Pancreas (tissue), 10 donors: ENCODE measurements at places on chromosomes 11 and 22. TPM values are rescaled to one million over a fixed set of nuclear protein-coding genes. Genes with fewer than 3 reads are reported as not detected.

- DNase-seq: no peak
Measured at GRCh38 chr11:36751335-36751781, 153.3 kb upstream of the RAG2 start.

GRCh38 chr22:39723899-39724351, 153.4 kb downstream of the CACNA1I start:
- no peak for DNase-seq

DNA sequence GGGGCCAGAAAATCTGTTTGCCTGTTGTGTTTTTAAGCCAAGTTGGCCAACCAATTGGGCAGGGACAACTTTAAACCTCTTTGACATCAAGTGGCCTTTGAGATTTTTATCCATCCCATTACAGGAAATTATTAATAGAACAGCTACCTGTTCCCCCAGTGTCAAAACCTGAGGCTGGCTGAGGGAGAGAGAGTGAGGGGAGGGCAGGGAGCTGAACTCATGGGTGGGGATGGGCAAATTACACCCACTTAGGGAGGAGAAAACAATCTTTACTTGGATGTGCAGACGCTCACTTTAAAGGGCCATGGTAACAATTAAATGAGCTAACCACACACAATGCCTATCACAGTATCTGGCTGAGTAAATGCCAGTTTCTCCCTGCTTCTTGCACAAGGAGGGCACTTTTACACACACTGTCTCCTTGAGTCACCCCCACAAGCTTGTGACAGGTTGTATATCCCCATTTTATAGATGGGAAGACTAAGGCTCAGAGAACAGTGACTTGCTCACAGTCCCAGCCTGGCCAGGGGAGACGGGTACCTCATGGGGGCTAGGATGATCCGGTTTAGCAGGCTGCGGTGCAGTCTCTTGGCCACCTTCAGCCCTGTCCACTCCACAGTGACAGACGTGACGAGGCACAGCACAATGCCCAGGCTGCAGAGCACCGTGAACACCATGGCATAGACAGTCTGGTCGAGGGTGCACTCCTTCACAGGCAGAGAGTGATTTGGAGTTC, 17.8 kb upstream of the KCNJ11 start:
- peak; percentile 43 for DNase-seq

MUC6 gene
- total RNA-seq: 89.6 TPM

DNA sequence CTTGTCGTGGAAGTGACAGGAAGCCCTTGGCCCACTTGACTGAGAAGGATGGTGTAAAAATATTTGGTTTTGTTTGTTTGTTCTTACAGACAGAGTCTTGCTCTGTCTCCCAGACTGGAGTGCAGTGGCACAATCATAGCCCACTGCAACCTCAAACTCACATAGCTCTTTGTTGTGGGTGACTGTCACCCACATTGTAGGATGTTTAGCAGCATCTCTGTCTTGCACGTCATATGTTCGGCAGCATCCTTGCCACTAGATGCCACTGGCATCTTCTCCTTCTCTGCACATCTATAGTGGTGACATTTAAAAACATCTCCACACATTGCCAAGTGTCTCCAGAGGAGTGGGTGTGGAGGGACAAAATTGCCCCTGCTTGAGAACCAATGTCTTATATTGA, 56.8 kb downstream of the PRR5L start:
- DNase-seq: no peak

UBQLN3 gene
- total RNA-seq: 0.18 TPM

DNA sequence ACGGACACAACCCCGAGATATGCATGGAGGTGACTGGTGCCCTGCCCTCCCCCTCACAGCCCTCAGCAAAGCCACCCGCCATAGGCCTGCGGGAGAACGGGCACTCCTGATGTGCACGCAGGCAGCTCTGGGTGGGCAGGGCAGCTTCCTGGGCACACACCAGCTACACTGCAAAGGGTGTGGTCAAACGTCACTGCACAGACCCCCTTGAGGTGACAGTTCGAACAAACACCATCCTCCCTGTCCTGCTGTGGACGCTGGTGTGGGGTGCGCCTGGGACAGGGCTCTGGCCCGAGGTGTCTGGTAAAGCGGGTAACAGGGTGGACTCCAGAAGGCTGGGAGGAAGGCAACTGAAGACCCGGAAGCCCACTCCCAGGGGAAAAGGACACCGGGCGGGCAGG, 21.9 kb upstream of the MOB2 start:
- DNase-seq: peak; percentile 51

DNA sequence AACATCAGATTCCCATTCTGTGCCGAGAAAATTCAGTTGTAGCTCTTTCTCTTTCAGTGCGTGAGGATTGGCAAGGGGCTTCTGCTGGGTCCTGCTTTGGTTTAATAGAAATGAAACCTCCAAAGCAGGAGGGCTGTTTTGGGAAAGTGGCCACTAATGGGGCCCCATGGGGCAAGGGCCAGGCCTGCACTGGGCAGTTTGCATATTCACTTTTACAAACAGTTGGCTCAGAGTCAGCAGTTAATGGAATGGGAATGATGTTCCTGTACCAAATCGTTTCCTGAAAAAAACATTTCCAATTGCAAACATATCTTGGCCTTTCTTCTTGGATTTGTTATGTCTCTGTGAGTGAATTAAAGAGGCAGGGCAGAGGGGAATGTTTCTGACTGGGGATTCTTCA, 92.1 kb downstream of the PARVA start:
- DNase-seq: no peak

DNA sequence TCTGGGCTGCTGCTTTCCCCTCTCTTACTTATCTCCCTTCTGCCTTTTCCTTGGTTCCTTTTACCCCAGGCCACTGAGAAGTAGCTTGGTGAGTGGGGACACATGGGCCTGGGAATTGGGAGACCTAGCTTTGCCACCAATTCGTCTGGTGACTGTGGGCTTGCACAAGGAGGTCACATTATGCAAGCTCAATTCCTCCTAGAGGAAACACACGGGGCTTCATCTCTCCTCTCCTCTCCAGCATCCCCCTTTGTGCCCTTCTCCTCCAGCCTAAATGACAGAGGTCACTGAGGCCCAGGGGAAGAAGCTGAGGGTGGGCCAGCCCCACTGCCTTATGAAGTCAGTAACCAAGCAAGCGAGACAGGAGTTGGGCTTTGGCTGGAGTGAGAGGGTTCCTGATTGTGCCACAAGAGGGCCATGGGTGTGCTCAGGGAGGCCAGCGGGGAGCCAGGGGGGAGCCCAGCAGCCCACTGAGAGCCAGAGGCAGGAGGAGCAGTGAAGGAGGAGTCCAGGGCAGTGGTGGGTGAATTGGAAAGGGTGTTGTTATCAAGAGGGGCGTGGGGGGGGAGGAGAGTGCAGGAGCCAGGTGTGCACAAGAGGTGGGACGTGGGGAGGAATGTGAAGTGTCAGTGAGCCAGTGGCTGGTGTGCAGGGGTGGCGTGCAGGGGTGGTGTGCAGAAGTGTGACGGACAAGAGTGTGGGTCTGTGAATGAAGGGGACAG, 2.0 kb downstream of the CLCF1 start:
- no peak for DNase-seq

- DNase-seq: no peak
Measured at GRCh38 chr22:28759861-28760560, 12.5 kb upstream of the CCDC117 start.

RAG1 gene
- total RNA-seq: 0.73 TPM

- DNase-seq: no peak
Measured at GRCh38 chr11:120562806-120563425, 51.4 kb downstream of the GRIK4 start.

DNA sequence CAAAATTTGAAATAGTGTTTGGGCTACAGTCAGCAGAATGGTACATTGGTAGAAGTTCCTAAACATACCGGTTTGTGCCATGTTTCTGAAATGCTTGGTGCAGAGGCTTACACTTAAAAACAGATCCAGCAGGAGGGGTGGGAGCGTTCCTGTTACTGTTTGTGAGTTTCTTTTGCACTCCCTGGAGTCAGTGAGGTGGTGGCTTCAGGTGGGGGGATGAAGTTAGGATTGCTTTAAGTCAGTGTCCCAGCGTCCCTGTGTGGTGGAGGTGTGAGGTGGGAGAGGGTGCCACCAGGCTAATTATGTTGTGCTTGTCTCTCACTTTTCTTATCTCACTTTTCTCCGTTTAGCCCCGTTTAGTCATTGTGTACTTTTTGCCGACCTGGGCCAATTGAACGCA, 9.7 kb downstream of the TNRC6B start:
- DNase-seq: no peak

DNA sequence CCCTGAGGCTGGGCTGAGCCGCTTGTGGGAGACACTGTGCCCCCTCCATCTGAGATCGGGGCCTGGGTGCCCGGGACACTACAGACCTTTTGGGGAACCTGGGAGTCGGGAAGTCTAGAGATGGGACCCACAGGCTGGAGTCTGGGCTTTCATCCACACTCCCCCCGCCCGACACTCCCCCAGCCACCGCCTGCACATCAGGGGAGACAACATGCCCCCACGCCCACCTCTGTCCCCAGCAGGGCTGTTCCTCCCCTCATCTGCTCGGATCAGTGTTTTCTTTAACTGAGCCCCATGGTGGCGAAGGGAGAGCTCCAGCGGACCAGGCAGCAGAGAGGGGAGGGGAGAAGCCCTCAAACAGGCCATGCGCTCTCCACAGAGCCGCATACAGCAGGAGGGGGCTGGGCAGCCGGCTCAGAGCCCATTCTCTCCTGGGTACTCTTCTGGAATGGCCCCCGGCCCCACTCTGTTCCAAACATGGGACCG, 174.7 kb downstream of the IGLL1 start:
- no peak for DNase-seq
